ENCODE measurements at places on chromosomes 4 and X. TPM values are rescaled to one million over a fixed set of nuclear protein-coding genes. Genes with fewer than 3 reads are reported as not detected.

SMPX gene
- 2.3 TPM for total RNA-seq

GAB3 gene
- total RNA-seq = 0.04 TPM

SLC4A4 gene
- 0.88 TPM for total RNA-seq

PHOX2B gene
- not detected for total RNA-seq

FAM184B gene
- total RNA-seq = 0.27 TPM

CXCL11 gene
- not detected for total RNA-seq

VBP1 gene
- total RNA-seq = 61.8 TPM

AWAT2 gene
- not detected for total RNA-seq

FAM50A gene
- 68.2 TPM for total RNA-seq

Measured in A375 (cell line).